ENCODE measurements at places on chromosomes 11 and 22. TPM values are rescaled to one million over a fixed set of nuclear protein-coding genes. Genes with fewer than 3 reads are reported as not detected.

DNA sequence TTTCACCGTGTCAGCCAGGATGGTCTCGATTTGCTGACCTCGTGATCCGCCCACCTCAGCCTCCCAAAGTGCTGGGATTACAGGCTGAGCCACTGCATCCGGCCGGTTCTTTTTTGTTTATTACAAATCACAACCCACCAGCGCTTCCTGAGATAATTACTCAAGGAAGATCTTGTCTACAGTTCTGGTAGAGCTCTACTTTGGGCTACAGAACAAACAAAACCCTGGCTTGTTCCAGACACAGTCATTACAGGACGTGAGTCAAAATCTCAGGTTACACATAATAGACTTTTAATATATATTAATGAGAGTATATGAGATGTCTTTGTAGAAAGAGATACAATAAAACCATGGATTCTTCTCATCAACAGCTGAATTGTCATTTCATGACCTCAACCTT is 42.8 kb upstream of the NUP50 start:
- DNase-seq: no peak

DNA sequence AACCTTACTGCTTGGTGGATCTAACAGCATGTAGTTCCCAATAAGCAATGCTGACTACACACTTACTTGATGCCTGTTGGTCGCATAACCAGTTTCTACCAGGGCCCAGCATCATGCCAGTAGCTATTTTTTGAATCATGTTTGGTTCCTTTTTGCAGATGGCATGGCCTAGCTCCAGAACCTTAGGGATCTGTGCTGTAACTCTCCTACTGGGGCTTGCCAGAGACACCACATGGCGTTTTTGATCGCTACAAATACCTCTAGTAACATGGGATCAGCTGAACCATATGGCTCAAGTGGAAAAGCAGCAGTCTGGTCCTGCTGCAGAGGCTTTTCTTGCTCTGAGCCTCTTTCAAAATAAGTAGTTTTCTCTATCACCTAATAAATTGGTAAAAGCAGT is 654.6 kb upstream of the API5 start:
- DNase-seq: no peak

DNA sequence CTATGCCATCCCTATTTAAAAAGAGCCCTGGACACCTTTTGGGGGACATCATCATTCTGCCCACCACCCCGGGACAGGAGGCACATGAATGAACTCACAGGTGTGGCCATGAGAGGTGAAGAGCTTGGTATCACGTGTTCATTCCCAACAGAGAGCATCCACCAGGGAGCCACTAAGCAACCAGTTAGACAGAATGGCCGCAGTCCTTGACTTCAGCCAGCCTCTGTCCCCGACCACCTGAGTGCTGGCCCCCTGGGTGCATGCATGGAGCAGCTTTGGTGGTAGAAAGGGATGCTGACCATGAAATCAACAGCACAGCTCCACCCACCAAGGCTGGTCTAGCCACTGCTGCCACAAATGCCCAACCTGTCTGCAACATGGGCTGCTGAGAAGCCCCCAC is 31.1 kb upstream of the CD81 start:
- no peak for DNase-seq

DNA sequence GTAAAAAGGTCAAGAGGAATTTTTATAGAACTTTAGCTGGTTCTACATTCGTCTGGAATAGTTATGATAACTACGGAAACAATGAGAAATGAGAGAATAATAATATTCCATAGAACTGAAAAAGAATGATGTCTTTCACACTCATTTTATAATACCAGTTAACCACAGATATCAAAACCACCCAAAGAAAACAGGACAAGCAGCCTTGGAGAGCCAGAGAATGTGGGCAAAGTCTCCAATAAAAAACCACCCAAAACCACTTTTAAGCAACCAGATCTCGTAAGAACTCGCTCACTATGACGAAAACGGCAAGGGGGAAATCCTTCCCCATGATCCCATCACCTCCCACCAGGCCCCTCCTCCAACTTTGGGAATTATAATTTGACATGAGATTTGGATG is 60.8 kb downstream of the ARHGAP32 start:
- no peak for DNase-seq

GRCh38 chr11:127859941-127860354 is 727.4 kb downstream of the ETS1 start:
- DNase-seq: no peak

- DNase-seq: no peak
Observed at GRCh38 chr22:24391836-24392217, 35.6 kb upstream of the ADORA2A start.

- no peak for DNase-seq
Observed at GRCh38 chr11:12577725-12578644, 96.2 kb upstream of the TEAD1 start.

GRCh38 chr11:72236083-72236697 is 7.8 kb downstream of the PHOX2A start:
- no peak for DNase-seq

- no peak for DNase-seq
Observed at GRCh38 chr11:43556612-43557375, 123.7 kb upstream of the HSD17B12 start.

- DNase-seq: no peak
Observed at GRCh38 chr22:29450222-29450621, 11.8 kb downstream of the RFPL1 start.

DNA sequence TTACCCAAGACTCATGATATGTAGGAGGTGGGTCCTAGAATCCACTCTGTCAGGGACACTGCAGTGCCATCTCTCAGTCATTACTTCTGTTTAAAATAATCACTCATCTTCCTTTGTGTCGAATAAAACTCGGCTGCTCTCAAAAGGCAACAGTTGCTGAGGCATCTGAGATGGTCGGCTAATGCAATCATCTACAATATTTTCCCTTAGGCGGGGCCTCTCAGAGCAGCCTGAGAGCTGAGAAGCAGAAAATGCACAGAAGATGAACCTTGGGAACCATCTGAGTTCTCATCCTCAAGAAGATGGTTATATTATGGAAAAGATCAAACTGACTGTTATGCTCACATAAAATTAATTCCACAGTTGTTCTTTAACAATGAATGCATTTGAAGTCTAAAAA is 1518.2 kb upstream of the TENM4 start:
- DNase-seq: no peak

GRCh38 chr11:46725338-46726205 is 6.6 kb downstream of the F2 start:
- DNase-seq: no peak

GRCh38 chr11:3959015-3959902 is 103.8 kb downstream of the STIM1 start:
- DNase-seq: no peak

- no peak for DNase-seq
Observed at GRCh38 chr11:98183034-98183433, 837.7 kb upstream of the CNTN5 start.

DNA sequence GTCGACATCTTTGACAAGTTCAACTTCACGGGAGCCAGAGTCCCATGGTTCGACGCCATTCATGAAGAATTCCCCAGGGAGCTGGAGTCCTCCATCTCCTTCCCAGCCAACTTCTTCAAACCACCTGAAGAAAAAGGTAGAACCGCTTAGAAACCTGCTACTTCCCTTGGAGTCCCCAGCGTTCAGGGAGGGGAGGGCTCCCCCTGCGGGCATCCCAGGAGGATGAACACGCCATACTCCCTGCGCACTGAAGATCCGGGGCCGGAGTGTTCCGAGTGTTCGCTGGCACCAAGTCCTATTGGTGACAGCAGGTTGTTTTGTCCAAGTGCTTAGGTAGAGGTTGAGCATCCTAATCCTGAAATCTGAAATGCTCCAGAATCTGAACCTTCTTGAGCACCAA is 51.7 kb upstream of the PRODH start:
- no peak for DNase-seq

DNA sequence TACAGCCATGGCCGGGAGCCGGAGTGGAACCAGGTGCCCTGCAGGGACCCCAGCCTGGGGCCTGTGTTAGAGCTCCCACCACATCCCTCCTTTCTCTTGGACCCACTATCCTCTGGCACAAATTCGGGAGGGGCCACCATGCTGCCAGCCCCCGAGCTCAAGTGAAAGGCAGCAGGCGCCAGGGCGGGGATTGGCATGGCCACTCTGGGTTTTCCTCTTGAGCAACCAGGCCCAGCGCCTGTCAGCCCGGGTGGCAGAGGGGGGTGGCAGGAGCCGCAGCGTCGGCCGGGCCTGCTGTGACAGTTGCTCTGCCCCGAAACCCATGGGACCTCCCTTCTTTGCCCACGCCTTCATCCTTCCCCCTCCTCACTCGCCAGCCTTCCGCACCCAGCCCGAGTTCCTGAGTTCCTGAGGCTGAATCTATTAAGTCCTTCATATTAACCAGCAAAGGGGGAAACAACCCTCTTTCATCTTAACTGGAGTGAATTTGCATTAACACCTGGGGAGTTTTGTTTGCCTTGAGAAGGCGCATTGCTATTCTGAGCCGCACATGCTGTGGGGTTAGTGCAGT is 16.8 kb upstream of the CABP7 start:
- no peak for DNase-seq

DNA sequence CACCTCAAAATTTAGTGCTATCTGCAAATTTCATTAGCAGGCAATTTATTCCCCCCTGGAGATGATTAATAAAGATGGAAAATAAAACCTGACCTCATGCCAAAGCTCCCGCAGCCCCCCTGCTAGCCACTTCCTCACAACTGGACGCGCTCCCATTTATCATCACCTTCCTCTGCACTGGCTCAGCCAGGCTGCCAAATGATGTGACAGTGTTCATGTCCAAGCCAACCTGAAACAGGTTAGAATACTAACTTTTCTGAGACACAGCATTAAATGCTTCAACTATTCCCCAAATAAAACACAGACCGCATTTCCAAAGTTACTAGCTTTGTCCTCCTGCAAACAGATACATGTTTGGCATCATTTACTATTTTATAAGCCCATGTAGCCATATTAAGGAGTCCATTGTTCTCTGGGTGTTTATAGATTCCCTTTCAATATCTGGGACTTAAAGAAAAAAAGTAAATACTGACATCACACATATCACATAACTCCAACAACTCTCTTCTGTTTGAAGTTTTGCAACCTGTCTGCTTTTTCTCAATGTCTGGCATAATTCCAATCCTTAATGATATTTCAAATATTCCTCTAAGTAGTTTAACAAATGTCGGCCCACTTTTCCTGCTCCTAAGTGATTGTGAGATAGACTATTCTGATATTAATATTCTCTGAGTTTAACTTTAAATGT is 829.7 kb upstream of the FAT3 start:
- no peak for DNase-seq

DNA sequence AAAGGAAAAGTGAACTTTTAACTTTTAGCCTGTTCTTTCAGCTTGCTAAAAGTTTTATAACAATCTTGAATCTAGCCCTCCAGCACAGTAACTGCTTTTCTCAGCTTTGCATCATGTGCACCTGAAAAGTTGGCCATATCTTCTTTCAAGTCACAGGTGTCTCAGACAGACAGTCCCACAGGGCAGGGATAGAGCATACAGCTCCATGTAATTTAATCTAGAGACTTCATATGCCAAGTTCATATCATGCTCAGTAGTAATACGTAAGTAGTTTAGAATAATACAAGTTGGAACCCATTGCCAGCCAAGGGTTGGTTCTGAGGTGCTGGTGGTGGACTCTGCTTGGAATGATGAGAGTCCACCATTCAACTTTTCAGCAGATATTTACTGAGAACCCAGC is 68.6 kb downstream of the PKNOX2 start:
- no peak for DNase-seq

- DNase-seq: no peak
Observed at GRCh38 chr11:120207512-120207911, 3.3 kb upstream of the OAF start.

- no peak for DNase-seq
Observed at GRCh38 chr11:116042146-116042545, 537.9 kb upstream of the CADM1 start.

- DNase-seq: no peak
Observed at GRCh38 chr22:29138556-29139305, 65.9 kb downstream of the KREMEN1 start.

GRCh38 chr11:18264035-18264434 is 2.0 kb upstream of the SAA1 start:
- no peak for DNase-seq

DNA sequence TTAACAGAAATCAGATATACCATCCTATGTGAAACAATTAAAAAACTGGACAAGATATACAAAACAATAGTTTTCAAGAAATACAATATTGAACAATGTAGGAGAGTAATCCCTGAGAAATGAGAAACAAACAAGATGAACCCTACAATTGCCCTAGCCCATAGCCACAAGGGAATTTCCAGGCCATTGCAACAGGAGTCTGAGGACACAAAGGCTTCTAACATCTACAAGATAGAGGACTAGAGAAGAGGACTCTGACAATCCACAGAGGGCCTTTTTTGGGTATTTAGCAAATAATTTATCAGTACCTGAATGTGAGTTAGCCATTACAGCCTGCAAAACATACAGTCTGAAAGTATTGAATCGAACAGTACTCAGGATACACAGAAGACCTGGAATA is 251.7 kb downstream of the GRM5 start:
- DNase-seq: no peak

The DLAT gene
- total RNA-seq: 98.1 TPM

The DEUP1 gene
- total RNA-seq: not detected

The CCDC15 gene
- total RNA-seq: 0.24 TPM

The SAA4 gene
- total RNA-seq: not detected

The PANX3 gene
- not detected for total RNA-seq

The SART1 gene
- total RNA-seq: 20.7 TPM

The RAB36 gene
- total RNA-seq: 0.59 TPM

The CST6 gene
- 2.6 TPM for total RNA-seq

The OR52I1 gene
- total RNA-seq: not detected

The SCGB1D2 gene
- not detected for total RNA-seq

The DBX1 gene
- not detected for total RNA-seq

The WNT11 gene
- total RNA-seq: 6.8 TPM

Data from right atrium auricular region (tissue), 2 donors.